ENCODE measurements at places on chromosomes 16 and 17.

DNA sequence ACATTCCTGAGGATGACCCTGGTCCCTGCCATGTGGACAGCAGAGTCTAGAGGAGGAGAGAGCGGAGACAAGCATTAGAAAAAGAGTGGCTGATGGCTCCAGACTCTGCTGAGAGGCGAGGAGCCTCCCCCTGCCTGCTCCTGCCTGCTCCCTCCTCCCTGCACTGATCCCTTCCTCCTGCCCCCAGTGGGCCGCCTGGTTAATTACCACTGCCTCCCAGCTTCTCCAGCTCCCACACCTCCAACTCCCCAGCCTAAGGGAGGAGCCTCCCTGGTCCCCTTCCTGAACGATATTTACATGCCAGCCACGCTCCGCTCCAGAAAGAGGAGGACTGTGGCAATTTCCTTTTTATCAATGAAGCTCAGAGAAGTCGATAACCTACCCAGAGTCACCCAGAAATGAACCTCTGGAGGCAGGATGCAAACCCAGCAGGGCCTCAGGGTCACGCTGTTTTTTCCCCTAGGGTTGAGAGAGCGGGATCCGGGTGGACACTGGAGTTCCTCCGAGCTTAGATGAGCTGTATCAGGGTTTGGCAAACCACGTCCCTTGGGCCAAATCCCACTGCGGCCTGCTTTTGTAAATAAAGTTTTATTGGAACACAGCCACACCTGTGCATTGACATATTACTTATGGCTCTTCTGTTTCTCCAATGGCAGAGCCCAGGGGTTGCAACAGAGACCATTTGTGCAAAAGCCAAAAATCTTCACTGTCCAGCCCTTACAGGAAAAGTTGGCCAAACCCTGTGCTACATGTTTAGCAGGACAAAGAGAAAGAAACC is 27.1 kb upstream of the JPH3 start:
- no peak for DNase-seq

GRCh38 chr16:23229714-23230113 is 47.2 kb downstream of the SCNN1G start:
- DNase-seq: no peak

GRCh38 chr17:37677021-37677420 is 33.8 kb upstream of the DDX52 start:
- no peak for DNase-seq

- DNase-seq: no peak
These were observed 12.9 kb downstream of the CHD9 start for GRCh38 chr16:53067675-53068074.

GRCh38 chr17:57993471-57994365 is 5.7 kb upstream of the VEZF1 start:
- DNase-seq: no peak

All from stimulated activated CD4-positive, alpha-beta T cell treated with anti-CD3 and anti-CD28 coated beads, TNF-alpha, amount 100 ng/mL, for 4 hours (primary cell).